ENCODE measurements at places on chromosomes 6 and 20.
A peak's percentile ranks its signal among the peaks of the same experiment; 100 is the strongest.

- DNase-seq, result no peak
These were observed 9.7 kb upstream of the WFDC8 start for GRCh38 chr20:45588800-45589199.

GRCh38 chr6:8172530-8172929, 70.2 kb upstream of the EEF1E1 start:
- no peak for DNase-seq

GRCh38 chr20:64220891-64221527, 34.5 kb upstream of the PCMTD2 start:
- no peak for DNase-seq

DNA sequence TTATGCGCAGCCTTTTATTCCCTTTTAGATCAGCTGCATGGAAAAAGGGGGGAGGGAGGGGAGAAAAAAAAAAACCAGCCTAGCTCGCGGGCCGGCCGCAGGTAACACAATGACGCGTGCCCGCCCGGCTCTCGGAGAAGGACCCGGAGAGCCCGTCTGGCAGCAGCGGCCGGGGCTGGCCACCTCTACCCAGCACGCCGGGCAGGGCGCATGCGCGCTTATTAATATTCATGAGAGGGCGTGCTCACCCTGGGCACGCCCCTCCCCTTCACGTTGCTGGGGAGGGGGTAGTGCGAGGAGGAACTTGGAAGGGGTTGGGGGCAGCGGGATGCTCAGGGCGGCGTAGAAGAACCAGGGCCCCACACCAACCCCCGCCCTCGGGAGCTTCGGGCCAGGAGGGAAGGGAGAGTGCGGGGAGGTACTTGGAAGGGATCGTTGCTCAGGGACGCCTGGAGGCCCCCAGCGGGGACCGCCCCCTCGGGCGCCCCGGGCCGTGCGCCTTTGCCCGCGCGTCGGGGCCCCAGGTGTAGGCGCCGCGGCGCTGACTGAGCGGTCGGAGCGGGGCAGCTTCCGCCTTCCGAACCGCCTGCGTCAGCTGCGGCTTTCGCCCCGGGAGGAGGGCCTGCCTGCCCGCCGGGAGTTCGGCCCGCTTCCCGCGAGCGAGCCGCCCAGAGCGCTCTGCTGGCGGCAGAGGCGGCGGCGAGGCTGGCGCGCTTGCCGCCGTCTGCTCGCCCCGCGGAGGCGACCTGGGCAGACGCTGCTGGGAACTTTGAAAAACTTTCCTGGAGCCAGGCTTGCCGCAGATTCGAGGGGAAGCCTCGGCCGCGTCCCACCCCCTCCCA, at the start of gene JAG1:
Gene JAG1, minus strand, starts transcription at position 158 of the 842 bp plus-strand sequence. CDS start 469 bp downstream, outside the sequence.
- peak; percentile 87 for DNase-seq

- DNase-seq, result no peak
These were observed 39.6 kb upstream of the BCAS1 start for GRCh38 chr20:54110041-54110440.

DNA sequence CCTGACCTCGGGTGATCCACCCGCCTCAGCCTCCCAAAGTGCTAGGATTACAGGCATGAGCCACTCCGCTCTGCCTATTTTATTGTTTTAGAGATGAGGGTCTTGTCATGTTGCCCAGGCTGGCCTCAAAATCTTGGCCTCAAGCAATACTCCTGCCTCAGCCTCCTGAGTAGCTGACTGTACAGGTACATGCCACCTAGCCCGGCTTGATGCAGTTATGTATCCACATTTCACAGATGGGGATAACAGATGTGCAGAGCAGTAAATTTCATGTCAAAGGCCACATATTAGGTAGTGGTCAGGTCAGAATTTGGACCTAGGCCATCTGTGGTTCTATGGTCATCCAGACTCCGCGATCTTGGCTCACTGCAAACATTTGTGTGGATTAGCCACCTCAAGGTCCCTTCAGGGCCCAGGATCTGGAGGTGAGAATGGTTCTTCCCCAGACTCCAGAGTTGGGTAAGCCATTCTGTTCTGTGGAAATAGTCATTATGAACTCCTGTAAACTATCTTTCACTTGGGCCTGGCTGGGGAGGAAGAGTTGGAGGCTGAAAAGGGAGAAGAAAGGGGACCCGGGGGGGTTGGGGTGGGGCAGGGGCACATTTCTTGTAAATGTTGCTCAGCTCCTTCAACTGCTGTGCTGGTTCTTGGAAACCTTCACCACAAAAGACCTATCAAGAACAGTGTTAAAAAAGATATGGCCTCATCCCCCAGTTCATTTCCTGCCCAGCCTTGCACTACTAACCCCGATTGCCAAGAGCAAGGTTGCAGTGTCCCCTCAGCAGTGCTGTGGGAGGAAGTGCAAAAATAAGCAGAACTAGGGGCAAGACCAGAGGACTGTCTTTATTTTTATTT, 13.0 kb downstream of the PIM1 start:
- DNase-seq, result no peak

- no peak for DNase-seq
These were observed 73.8 kb upstream of the CCN6 start for GRCh38 chr6:111980143-111980542.

GRCh38 chr6:156598855-156599180, 178.4 kb upstream of the ARID1B start:
- DNase-seq, result no peak

DNA sequence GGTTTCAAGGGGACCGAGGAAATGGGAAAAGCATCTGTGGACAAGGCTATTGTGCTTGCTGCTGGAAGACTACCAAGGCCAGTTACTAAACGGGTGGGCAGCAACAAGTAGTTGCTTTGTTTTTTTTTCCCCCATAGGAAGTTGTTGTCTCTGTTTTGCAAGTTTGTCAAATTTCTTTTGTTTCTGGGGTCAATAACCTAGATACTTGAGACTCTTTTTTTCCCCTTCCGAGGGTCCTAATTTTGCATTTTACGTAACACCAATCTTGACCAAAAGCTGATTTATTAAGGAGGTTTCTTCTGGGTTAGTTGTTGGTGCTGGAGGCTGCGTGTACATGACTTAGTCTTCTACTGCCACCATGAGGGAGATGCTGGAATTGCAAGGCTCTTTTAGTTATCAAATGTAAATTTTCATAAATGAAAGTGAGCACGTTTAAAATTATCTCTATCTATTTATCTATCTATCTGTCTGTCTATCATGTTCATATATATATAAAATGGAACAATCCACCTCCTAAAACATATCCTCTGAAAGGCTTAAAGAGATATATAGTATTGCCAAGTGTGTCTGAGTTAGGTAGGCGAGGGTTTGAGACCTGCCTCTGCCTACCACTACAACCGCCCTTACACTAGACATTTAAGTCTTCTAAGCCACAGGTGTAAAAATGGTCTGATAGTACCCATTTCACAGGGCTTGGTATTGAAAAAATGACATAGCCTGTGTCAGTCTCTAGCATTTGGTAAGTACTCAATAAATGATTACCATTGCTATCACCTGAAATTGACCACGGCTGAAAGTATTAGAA, 60.2 kb downstream of the GCLC start:
- DNase-seq, result peak; percentile 53

GRCh38 chr20:63118303-63119120, 97.4 kb downstream of the YTHDF1 start:
- DNase-seq, result no peak

GRCh38 chr6:158772851-158773371, 46.3 kb downstream of the EZR start:
- no peak for DNase-seq

DNA sequence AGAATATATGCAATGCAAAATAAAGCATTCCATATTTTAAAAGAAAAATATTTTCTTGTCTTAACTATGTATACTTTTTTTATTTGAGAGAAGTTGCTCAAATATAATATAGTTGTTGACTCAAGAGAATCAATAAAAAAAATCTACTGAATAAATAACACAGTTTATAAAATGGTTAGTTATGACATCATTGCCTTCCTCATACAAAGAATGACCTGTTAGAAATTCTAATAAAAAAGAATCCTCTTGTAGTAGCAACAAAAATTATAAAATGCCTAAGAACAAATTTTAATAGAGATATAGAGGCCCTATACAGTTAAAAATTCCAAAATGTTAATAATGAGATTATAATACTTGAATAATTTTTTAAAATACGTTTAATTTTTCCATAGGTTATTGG, 96.5 kb upstream of the AHI1 start:
- no peak for DNase-seq

GRCh38 chr6:32937230-32937633, 3.6 kb downstream of the HLA-DMB start:
- no peak for DNase-seq

- no peak for DNase-seq
These were observed 141.5 kb downstream of the ARID1B start for GRCh38 chr6:156918647-156919046.

- DNase-seq, result no peak
These were observed 129.8 kb downstream of the HDGFL1 start for GRCh38 chr6:22699151-22699550.

DNA sequence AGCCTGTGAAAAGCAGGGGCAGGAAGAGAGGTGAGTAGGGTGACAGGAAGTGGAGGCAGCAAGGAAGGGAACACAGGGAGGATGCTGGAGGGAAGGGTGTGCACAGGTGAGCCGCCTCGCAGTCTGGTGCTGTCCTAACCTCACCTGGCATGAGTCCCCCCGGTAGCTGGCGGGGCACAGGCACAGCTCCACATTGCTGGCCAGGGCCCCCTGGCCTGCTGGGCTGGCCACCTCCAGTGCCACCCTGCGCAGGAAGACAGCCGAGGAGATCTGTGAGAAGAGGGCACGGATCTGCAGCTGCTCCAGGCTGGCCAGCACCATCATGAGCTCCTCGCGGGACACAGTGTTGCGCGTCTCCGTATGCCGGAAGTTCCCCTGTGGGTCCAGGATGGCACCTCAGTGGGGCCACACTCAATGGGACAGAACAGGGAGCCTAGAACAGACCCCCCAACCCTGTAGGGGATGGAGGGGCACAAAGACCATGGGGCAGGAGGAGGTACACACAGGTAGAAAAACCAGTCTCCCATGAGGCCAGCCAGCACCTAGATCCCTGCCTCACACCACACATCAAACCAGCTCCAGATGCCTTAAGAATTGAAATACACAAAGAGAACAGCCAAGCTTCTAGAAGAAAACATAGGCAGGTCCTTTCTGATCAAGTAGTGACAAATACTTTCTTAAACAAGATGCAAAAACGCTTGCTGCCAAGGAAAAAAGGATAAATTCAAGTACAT, 22.5 kb downstream of the ADRM1 start:
- no peak for DNase-seq

DNA sequence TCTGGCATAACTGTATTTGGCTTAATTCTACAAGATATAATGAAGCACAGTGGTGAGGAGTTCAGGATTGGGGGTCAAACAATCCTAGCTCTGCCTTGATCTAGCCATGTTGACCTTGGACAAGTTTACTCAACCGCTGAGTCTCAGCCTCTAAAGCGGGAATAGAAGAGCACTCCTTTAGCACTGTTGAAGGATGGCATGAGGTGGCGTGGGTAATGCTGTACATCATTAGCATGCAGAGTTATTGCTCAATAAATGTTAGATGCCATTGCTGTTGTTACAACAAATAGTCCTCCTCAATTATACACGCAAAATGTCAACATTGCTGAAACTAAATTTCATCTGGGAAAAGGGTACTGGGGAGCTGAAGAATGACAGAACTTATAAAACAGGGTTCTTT, 78.6 kb downstream of the KIF13A start:
- DNase-seq, result no peak

- DNase-seq, result no peak
These were observed 66.2 kb downstream of the ROS1 start for GRCh38 chr6:117359581-117359980.

GRCh38 chr6:37483252-37483901, 16.3 kb downstream of the CCDC167 start:
- no peak for DNase-seq

DNA sequence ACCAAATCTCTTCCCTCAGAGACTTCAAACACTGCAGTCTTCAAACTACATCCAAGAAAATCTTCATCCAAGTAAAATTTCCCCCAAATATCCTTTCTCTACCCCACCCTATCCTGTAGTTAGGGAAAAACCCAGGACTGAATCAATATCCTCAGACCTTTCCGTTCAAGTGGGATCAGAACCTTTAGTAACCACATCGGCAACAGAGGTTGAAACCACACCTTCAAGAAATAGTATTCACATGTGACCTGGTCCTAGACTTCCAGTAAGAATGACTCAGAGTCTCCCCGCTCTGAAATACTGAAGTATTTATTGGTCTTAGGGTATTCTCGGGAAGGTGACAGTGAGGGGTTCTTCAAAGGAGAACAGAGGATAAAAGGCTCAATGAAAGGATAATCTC, 8.7 kb downstream of the HLA-DPA1 start:
- no peak for DNase-seq

DNA sequence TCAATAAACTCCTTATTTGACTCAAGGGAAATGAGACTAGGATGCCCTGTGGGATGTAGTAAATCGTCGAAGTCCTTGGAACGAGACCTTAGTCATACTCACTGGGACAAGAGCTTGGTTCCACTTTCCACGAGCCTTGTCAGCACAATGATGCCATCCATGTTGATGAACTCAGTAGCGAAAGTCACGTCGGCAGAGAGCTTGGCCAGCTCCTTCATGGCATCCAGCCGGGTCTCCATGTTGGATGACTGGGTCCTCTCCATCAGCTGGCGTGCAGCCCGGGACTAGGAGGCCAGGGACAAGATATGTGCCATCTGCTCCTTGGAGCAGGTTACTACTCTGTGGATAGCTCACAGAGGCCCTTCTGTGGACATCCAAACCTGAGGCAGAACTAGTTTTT, 17.5 kb downstream of the ELMO2 start:
- DNase-seq, result no peak

DNA sequence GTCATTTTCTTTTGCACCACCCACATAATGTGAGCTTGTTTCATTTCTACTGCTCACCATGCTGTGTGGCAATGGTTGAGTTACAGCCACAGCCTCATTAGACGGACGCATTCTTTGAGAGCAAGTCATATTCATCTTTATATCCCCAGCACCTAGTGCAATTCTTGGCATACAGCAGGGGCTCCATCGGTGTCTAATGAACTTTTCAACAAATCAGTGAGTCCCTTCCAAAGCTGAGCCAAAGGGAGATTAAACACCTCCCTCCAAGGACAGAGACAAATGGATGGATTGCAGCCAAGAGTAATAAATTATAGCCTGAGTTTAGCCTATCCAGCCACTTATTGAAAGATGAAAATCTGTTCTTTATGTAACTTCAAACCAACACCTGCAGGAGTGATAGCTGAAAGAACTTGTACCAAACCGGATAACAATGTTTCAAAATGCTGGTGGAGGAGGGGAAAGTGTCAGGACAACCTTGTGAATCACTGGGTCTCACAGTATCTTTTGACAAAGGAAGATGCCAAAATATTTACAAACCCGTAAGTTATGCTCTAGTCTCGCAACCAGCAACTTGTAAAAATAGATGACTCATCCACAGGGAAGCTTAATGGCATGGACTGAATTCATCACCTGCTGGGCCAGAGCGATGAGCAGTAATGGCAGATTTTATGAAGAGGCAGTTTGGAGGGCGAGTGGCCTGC, 139.0 kb downstream of the PXDC1 start:
- DNase-seq, result no peak

GRCh38 chr6:153511896-153512496, 380.9 kb upstream of the RGS17 start:
- no peak for DNase-seq

GRCh38 chr6:79249136-79249535, 14.7 kb upstream of the HMGN3 start:
- DNase-seq, result no peak

All from NCI-H2029 (cell line).